Mammary epithelial cell (primary cell): ENCODE measurements at places on chromosomes 5 and 9. TPM values are rescaled to one million over a fixed set of nuclear protein-coding genes. Genes with fewer than 3 reads are reported as not detected.

Gene SEMA5A
- 5.3 TPM for polyA plus RNA-seq

Gene SLC46A2
- polyA plus RNA-seq: not detected

Gene ZBED3
- polyA plus RNA-seq: 0.70 TPM

Gene CDK5RAP2
- polyA plus RNA-seq: 19.8 TPM

Gene ADAMTSL1
- 2.1 TPM for polyA plus RNA-seq

Gene FLT4
- polyA plus RNA-seq: 0.07 TPM

Gene CENPK
- 12.0 TPM for polyA plus RNA-seq

Gene INSL4
- polyA plus RNA-seq: not detected

Gene HTR1A
- not detected for polyA plus RNA-seq

Gene GLRA1
- not detected for polyA plus RNA-seq

Gene SLC23A1
- polyA plus RNA-seq: not detected

Gene WHRN
- polyA plus RNA-seq: 1.9 TPM

Gene CEMIP2
- 110 TPM for polyA plus RNA-seq
